ENCODE measurements at places on chromosomes 6 and 20.

DNA sequence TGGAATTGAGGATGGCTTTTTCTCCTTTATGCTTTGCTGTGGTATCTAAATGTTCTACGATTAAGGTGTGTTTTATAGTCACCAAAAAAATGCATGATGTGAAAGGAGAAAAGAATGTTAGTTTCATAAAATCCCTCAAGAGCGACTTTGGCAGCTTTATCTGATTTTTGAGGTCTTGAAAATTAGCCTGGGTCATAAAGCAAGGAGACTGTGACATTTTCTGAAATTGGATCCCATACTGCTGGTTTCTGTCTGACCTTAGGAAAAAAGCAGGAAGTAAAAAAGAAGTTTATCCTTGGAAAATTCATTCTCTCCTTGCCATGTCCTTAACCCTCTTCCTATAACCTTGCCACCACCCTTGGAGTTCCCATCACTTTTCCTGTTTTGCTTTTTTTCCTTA lies 525.3 kb downstream of the CD83 start:
- DNase-seq, result no peak

- no peak for DNase-seq
These were observed 115.1 kb downstream of the GJA1 start for GRCh38 chr6:121550491-121551010.

DNA sequence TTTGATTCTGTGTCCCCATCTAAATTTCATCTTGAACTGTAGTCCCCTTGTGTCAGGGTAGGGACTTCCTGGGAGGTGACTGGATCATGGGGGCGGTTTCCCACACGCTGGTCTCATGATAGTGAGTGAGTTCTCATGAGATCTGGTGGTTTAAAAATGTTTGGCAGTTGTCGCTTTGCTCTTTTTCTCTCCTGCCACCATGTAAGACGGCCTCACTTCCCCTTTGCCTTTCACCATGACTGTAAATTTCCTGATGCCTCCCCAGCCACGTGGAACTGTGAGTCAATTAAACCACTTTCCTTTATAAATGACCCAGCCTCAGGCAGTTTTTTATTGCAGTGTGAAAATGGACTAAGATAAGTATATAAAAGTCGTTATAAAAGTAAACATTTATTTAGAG lies 80.5 kb upstream of the SGK1 start:
- DNase-seq, result no peak

GRCh38 chr20:24045621-24046318 lies 57.2 kb upstream of the GGTLC1 start:
- DNase-seq, result no peak

DNA sequence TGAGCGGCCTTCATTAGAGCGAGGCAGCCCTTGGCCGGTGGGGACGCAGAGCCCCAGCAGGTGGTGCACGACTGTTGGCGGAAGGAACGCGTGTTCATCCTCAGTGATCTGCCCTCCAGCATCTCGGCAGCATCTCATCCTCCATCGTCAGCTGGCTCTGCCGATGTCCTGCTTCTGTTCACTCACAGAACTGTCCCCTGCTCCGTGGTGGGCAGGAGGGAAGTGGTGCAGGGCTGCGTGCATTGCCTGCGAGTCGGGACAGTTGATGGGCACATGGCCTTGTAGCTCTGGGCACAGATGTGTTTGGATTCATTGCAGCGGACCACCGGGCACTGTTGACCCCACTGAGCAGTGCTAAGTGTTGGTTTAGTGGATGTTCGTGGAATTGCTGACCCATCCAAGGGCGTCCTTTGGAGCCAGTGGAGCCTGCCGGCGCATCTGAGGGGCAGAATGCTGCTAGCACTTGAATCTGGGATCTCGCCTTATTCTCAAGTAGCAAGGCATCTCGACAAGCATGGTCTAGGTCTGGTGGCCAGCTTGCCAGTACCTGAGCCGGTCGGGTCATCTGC lies 6.7 kb upstream of the SLC17A9 start:
- no peak for DNase-seq

DNA sequence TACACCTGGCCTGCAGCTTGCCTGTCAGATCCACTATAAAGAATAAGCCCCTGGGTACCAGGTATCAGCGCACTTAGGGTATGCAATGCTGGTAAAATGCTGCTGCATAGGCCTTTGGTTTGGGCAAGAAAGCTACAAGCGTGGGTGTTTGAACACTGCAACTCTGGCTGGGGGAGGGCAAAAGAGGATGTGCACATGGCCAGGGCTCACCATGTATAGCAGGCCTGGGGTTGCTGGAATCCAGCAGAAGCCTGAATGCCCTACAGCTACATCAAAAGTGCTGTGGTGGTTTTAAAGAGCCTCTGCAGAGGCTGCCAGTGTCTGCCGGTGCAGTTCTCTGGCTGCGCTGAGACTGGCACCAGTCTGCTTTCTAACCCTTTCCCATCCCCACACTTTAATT lies 51.7 kb downstream of the UQCC1 start:
- DNase-seq, result no peak

- no peak for DNase-seq
These were observed 283.8 kb downstream of the CDC5L start for GRCh38 chr6:44671333-44671732.

DNA sequence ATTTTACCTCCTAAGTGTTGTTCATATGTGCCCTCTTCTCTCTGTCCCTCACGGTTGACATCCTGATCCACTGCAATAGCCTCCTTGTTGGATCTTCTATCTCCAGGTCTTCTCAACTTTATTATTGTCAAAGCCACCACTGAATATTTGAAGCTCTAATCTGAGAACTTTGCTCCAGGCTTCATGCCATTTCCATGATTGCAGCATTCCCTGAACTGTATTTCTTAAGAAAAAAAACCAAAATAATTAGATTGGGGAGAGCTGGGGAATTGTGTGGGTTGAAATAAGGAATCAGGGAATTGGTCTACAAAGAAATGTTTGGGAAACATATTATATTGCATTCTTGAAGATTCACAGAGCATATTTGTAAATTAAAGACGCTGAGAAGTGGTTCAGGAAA lies 2.5 kb upstream of the STX7 start:
- DNase-seq, result no peak

DNA sequence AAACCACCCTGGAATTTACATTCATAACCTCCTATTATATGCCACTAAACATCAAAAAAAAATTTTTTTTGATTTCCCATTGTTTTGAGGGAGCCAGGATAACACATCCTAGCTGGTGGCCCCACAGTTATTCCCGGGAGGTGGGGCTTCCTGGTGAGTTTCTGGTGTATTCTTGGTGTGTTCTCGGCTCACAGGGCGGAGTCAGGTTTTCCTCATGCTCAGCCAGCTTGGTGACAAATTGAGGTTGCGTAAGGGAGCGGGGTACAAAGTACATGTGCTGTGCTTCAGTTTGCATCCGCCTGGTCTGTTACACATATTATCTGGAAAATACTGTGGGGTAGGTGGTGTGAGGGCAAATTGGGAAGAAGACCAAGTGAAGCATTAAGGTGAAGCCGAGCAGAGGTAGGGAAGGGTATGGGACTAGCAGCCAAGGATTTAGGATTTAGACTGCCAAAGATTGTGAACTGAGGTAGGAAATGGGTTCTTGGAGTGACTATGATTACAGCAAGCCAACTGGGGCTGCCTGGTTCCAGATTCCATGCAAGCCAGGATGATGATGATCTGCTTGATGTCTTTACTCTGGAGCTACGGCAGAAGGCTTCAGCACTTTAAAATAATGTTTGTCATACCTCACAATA lies 46.2 kb upstream of the EEF1A1 start:
- peak; percentile 80 for DNase-seq

- no peak for DNase-seq
These were observed 157.9 kb downstream of the CD83 start for GRCh38 chr6:14275493-14275851.

- no peak for DNase-seq
These were observed 84.0 kb upstream of the EYA2 start for GRCh38 chr20:46810448-46811223.

GRCh38 chr20:39874049-39874893 lies 814.8 kb downstream of the MAFB start:
- peak; percentile 44 for DNase-seq

- peak; percentile 74 for DNase-seq
These were observed at the start of gene SLC17A1 for GRCh38 chr6:25831532-25832306. SLC17A1 (minus strand) TSS chr6:25832052; CDS start chr6:25830557, 1,495 bp downstream.

- DNase-seq, result no peak
These were observed 4.7 kb downstream of the EHMT2 start for GRCh38 chr6:31892821-31893220.

DNA sequence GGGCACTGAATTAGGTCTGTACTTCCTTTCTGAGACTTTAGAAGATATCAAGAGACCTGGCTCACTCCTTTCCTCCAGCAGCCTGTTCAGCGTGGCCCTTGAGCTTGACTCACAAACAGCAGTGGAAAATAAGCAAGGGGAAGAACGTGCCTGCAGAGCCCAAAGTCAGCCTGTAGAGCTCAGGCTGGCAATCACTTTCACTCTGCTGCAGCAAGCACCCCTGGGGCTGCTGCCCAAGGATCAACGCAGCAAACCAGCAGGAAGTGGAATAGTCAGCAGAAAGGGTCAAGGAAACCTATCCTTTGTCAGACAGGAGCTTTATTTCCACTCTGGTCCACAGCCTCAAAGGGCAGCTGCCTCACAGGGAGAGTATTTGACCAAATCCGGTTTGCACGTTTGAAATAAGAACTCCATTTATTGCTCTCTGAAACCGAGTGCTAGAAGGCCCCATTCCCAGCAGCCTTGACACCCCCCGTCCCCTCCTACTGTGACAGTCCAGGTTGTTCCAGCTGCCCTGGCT lies 77.4 kb downstream of the PRDM1 start:
- DNase-seq, result no peak

GRCh38 chr6:132404736-132405135 lies 3.5 kb upstream of the MOXD1 start:
- DNase-seq, result no peak

DNA sequence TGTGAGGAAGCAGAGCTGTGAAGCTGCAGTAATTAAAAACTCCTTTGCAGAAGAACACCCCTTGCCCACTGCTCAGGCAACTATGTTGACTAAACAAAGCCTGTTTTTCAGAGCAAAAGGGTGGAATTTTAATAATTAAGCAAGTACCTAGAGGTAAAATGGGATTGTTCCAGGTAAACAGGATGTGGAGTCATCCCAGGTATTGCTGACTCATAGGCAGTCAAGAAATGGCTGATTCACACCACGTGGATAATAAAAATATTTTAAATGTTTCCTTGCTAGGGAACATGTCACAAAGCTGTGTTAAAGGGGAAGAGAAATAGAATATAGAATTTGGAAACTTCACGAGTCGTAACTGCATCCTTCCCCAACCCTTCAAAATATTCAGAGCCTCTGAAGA lies 491.8 kb downstream of the BTBD3 start:
- DNase-seq, result no peak
